ENCODE measurements at places on chromosomes 7 and 10.

DNA sequence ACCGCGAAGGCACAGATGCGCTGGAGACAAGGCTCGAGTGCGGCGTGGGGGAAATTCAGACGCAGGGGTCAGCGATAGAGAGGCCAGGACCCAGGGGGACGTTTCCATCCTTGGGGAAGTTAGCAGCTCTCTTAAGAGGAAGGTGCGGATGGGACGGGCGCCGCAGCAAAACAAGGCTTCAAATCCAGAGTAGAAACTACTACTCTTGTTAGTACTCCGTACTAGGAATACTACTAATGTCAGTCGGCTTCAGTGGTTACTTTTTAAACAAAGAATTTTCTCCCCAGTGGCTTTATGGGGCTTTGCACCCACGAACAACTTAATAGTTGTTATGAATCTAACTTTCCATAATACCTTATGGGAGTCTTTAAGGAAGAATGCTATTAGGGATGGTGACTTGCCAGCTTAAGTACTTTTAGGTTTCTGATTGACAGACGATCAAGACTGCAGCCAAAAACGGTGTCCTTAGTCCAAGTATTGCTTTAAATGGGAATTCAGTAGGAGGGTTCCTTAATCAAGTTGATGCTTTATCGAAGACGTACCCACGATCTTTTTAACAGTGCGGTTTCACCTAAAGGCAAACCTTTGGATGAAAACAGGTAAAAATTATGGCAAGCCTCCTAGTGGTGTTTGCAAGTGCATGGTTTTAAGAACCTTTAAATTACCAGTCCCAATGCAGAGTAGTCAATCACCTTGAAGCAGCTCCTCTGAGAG, 812 bp upstream of the IDE start:
- DNase-seq: no peak

DNA sequence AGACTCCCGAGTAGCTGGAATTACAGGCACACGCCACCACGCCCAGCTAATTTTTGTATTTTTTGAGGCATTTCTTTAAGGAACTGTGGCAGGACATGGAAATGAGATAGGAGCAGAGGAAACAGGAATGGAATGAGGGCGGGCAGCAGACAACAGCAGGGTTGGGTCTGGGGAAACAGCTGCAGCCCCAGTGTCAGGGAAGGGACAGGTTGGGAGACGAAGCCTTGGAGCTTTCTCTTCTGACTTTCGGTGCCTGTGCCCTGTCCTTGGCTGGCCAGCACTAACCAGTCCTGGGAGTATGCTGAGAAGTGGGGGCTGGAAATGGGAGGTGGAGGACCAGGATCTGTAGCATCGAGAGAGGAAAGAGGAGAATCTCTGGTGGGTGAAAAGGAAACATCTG, 47.4 kb downstream of the ATOH7 start:
- no peak for DNase-seq

DNA sequence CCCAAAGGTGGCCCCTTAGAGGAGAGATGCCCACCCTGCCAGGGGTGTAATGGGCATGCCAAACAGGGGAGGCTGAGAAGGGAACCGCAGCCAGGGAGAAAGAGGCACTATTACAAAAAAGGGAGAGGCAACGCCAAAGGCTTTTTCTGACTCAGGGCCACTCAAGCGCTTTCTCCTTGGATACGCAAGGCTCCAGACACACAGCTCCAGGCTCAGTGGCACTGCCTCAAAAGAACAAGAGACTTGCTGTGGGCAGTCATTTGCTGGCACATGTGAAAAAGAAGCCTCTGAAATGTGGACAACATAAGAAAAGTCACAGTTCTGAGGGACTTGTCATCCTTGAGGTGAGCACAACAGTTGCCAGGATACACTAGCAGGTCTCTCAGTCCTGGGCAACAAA, 128.4 kb downstream of the DGKI start:
- DNase-seq: no peak

GRCh38 chr10:92897916-92898315, 49.6 kb downstream of the EXOC6 start:
- no peak for DNase-seq

- DNase-seq: no peak
Measured at GRCh38 chr10:124916098-124916584, 25.8 kb upstream of the ZRANB1 start.

GRCh38 chr7:70415179-70415972, 716.6 kb upstream of the GALNT17 start:
- no peak for DNase-seq

DNA sequence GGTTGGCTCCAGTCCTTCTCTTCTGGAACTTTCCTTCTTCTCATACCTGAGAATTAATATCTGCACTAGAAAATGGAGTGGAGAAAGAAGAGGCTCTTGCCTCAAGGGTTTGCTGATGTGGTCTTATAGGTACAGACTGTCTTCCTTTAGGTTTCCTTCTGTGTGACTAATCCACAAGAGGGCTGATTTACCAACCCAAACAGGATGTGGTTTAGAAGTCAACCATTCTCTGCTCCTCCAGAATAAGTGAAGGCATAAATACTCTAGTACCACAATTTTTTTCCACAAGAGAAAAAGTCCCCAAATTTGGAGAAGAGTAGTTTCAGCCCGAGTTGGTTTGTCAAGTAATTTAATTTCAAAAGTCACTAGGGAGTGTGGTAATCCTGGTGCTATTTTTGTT, 85.8 kb downstream of the NRP1 start:
- DNase-seq: peak; percentile 3

DNA sequence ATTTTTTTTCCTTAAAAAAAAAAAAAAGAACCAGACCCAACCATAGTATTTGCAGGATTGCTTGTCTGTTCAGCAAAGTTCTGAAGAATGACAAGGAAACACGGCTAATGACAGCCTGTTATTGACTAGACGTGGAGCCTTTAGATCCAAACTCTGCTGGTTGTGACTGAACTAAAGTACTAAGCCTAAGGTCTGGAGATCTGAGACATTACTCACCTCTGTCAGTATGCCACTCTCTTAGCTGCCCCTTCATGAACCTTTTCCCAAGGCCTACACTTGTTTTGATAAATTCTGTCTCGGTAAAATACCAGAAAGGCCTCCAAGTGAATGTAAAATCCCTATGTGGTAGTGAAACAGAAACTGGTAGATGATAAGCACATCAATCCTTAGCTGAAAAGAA, 101.0 kb downstream of the CABCOCO1 start:
- no peak for DNase-seq

DNA sequence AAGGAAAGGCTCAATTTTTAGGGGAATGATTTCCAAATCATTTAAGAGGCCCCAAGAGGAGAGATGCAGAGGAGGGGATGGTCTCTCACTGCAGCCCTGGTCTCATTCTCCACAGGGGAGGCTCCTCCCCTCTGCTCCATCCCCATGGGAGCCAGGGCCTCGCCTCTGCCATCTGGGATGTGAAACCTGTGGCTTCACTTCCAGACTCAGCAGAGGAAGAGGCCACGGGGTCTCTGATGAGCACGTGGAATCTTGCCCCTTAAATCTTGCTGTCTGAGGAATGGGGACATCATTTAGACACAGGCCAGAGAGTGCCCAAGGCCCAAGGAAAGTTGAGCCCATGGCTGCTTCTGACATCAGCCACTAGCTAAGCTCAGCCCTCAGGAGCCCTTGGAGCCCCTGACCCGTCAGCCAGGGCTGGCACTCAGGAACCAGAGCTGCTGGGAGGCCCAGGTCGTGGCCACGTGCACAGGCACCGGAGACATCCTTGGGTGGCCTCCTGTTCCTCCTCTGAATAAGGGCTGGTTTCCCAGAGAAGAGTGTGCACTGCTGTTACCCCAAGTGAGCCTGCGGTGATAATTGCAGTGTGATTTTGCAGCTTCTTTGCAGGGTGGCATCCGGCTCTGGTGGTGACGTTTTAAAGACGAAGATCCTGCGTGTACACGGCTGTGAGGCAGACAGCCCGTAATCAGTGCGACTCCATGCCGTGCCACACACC, 50.5 kb downstream of the VIPR2 start:
- DNase-seq: no peak

- DNase-seq: peak; percentile 22
Measured at GRCh38 chr10:3806603-3807002, 21.6 kb upstream of the KLF6 start.

DNA sequence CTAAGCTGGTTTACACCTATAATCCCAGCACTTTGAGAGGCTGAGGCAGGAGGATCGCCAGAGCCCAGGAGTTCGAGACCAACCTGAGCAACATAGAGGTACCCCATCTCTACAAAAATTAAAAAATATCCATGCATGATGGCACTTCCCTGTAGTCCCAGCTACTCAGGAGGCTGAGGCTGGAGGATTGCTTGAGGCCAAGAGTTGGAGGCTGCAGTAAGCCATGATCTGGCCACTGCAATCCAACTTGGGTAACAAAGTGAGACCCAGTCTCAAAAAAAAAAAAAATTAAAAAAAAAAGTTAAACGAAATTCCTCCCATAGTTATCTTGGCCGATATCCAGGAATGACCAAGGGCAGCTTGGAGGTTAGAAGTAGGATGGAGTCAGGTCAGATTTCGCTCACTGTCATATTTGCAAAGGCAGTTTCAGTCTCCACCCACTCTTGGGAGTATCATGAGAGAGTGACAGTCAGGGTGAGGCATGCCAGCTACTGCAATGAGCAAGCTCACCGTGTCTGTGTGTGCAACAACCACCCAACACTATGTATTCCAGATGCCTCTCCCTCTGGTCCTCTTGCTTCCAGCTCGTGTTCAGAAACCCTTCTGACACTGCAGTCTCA, 6.0 kb upstream of the ZDHHC4 start:
- no peak for DNase-seq

DNA sequence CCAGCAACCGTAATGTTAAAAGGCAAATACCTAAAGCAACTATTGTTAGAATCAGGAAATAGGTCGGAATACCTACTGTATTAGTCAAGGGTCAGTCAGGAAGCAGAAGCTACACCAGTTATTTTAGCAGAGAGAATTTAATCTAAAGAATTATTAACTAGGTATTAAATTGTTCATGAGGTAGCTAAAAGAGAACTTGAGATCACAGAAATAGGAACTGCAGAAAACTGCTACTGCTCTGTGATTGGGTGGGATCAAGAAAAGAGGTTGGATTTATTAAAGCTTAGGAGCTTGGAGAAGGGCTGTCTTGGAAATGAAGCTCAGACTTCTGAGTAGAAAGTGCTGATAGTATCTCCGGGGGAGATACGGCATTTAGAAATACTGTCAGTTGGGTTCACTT, 20.0 kb upstream of the ZNF438 start:
- DNase-seq: no peak

DNA sequence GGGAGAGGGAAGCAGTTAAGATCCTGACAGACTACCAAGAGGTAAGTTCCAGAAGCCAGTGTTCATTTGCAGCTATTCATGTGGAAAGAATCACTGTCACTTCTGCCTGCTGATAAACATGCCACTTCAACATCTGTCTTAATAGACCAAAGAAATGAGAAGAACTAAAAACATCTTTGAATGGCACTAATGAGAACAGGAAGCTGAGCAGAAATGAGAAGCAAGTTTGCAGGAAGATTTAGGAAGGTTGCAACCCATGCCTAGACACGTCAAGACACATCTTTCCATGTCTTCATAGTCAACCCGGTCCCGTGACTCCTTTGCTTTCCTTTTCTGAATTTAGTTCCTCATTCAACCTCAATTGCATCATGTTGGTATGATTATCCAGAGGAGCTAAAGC, 180.0 kb downstream of the PDE1C start:
- peak; percentile 7 for DNase-seq

GRCh38 chr7:28697913-28698563, 260.1 kb downstream of the TRIL start:
- no peak for DNase-seq

- no peak for DNase-seq
Measured at GRCh38 chr10:14523286-14523685, 192.6 kb upstream of the FRMD4A start.

GRCh38 chr7:151185762-151186639, 1.0 kb downstream of the ASB10 start:
- DNase-seq: no peak

DNA sequence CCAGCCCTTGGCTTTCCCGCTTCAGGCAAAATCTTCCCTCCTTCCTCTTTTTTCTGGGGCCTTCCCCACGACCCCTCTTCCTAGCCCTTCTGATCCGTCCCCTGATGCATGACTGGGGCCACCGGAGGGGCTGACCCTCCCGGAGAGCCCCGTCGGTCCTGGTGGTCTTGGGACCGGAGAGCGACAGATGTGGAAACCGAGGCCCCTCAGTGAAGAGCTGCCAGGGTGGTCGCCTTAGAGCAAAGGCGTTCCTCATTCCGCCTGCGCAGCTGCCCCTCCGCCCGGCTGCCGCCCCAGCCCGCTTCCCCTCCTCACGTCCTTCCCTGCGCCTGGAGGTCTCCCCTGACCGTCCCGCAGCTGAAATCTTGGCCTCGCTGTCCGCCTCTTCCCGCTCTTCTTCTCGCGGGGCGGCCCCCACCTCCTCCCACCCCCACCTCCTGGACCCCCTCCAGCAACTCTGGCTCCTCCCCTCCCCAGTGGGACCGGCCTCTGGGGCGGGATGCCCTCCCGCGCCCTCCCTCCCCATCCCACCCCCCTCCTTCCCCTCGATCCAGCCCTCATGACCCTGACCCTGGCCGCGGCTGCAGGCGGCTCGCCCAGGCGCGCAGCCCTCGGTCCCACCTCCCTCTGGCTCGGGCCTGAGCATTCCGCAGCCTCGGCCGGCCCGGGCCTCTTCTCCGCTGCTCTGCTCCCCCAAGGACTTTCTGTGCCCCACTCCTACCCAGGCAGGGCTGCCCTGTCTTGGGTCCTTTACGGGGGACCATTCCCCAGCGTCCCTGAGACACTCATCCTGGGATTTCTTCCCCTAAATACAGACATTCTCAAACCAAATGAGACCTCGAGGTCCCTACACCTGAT, at the start of gene RARRES2:
RARRES2 (minus strand) TSS at position 367 of the 858 bp plus-strand sequence. CDS start 1,020 bp downstream, outside the sequence.
- no peak for DNase-seq

DNA sequence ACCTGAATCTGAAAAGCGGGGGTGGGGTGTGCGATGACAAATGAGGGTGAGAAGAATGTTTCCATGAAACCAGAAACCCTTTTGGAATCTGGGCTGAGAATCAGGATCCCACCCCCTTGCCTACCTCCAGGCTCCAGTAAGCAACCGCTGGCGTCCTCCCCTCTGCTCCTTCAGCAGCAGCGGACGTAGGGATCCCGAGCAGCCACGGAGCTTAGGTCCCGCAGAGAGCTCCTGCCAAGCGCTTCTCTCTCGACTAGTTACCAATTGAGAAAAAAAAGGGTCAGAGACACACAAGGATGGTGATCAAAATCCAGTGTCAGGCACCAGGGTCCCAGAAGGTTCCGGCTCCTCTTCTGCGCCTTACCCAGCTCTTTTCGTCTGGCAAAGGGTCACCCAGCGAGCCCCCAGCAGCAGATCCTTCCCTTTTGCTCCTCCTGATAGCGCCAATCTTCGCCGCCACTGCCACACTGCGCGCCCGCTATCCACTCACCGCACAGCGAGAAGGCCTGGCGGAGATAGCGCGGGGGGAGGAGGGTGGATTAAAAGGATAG, 733.5 kb downstream of the ZWINT start:
- DNase-seq: no peak
